ENCODE measurements at places on chromosomes 7 and 10.

DNA sequence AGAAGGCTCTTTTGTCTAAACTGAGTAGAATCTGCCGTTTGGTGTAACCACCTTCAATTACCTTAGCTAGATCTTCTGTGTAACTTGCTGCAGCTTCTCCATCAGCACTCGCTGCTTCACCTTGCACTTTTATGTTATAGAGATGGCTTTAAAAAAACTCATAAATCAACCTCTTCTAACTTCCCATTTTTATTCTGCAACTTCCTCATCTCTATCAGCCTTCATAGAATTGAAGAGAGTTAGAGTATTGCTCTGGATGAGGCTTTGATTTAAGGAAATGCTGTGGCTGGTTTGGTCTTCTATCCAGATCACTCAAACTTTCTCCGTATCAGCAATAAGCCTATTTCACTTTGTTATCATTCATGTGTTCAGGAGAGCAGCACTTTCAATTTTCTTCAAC is 1131.9 kb upstream of the CELF2 start:
- DNase-seq: peak; percentile 87

GRCh38 chr7:36600869-36601530 is 123.3 kb downstream of the AOAH start:
- DNase-seq: no peak

DNA sequence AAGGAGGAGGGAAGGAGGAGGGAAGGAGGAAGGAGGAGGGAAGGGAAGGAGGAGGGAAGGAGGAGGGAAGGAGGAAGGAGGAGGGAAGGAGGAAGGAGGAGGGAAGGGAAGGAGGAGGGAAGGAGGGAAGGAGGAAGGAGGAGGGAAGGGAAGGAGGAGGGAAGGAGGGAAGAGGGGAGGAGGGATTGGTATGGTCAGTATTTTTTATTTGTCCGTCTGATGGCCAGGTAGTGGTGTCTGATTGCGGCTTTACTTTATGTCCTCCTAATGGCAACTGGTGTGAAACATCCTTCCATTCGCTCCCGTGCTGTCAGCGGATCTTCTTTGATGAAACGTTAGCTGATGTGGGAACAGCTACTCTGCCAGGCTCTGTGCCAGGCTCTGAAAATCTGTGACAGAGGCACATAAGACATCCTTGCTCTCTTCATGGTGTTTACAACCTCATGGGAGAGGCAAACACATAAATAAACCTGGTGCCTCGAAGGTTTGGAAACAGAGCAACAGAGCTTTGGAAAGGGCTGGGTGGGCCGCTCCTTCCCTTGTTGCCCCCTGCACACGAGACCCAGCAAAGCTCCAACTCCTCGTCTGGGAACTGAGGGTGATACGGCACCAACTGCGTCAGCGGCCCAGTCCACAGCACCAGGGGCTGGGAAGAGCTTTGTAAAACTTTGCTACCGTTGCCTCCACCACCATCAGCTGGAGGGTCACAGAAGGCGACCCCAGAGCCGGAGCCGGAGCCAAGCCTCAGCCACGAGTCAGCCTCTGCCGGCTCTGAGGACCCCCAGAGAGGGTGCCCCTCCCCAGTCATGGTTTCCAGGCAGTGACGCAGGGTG is 40.3 kb downstream of the PDGFA start:
- DNase-seq: no peak

GRCh38 chr7:158595068-158595467 is 7.4 kb upstream of the PTPRN2 start:
- no peak for DNase-seq

DNA sequence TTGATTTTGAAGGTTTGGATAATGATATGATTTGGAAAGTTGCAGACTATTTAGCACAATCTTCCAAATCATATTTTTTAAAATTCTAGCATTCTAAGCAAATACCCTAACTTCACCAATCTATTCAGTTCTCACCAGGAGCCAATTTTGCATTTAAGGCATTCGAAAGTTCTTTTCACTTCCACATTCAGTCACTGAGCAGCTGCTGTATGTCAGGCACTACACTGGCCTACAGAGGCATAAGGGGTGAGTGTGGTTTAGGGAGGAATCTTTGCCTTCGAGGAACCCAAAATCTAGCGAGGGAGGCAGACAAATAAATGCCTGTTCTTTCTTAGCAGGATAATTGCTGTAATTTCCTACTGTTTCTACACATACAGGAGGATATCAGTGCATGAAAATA is 10.7 kb upstream of the UCN3 start:
- DNase-seq: peak; percentile 63

DNA sequence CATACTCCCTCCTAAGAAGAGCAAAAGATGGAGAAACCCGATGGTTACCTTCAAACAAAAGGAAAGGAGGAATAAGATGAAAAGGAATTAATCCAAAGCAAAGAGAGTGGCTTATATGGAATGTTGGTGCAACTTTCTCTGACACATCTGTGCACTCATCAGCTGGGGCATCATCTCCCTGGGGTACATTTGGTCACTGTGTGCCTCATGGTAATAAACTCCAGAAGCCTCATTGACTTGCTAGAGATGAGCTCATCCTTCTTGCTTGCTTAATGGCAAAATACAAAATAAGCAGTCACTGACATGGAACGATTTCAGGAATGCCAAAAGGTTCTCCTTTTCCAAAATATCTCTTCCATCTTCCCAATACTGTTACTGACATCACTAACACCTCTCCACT is 22.5 kb downstream of the CAV1 start:
- no peak for DNase-seq
